ENCODE measurements at places on chromosomes 2 and 18.

GRCh38 chr2:54330926-54331835 lies 75.2 kb upstream of the TSPYL6 start:
- DNase-seq, result no peak

DNA sequence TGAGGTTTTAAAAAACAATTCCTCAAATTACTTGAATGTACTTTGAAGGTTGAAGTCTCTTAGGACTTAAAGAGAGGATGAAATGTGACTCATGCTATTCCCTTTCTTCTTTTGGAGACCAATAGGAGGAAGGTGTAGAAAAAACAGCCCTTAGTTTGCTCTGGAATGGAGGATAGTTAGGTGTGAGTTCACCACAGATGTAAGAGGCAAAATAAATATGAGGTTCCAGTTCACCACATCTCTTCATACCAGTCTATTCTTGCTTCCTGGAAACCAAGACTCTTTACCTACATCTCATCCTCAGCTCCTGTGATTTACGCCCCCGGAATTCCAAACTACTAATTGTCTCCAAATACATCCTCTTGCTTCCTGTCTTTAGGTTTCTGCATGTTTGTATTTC lies 77.5 kb upstream of the TTC21B start:
- DNase-seq, result no peak

DNA sequence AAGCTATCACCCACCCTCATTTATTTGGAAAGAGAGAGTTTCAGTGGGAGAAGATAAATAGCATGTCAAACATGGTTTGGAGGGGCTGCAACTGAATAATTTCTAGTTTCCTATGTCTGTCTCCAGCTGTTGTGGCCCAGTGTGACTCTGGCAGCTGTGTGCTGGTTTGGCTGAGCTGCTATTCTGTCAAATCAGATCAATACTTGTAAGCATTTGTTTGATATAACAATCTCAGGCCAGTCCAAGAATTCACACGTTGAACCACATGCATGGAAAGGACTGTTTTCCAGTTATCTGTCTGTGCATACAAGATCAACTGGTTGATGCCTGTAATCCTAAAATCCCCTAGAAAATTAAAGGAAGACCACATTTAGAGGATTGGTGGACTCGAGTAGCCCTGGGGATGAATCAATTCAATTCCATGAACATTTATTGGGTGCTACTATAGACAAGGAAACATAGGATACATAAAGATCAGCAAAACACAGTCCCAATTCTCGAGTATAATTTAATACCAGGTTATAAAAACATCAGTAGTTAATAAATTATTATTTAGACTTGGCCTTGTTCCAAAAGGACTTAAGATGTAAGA lies 209.0 kb upstream of the PARD3B start:
- no peak for DNase-seq

DNA sequence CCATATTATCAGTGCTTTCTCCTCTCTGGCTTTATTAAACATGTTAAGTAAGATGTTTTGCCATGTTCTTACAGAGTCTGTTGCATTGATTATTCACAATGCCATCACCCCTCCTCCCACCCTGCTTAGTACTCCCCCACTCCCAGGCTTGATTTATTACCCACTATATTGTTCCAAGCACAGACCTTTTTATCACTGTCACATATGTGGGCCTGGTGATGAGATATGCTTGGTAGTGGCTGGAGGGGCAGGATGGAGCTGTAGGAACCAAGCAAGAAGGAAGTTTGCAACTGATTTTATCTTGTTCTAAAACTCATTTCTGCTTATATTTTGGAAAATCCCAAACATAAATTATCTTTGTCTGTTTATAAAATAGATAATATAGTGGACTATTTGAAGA lies 748.2 kb upstream of the CELF4 start:
- DNase-seq, result no peak

GRCh38 chr2:235658351-235659174 lies 164.7 kb downstream of the AGAP1 start:
- no peak for DNase-seq

GRCh38 chr18:70370762-70371733 lies 82.2 kb downstream of the SOCS6 start:
- no peak for DNase-seq

- peak; percentile 63 for DNase-seq
Observed at GRCh38 chr2:10285556-10286198, 17.0 kb upstream of the HPCAL1 start.

- DNase-seq, result no peak
Observed at GRCh38 chr2:130246430-130246829, 48.2 kb upstream of the TUBA3E start.

DNA sequence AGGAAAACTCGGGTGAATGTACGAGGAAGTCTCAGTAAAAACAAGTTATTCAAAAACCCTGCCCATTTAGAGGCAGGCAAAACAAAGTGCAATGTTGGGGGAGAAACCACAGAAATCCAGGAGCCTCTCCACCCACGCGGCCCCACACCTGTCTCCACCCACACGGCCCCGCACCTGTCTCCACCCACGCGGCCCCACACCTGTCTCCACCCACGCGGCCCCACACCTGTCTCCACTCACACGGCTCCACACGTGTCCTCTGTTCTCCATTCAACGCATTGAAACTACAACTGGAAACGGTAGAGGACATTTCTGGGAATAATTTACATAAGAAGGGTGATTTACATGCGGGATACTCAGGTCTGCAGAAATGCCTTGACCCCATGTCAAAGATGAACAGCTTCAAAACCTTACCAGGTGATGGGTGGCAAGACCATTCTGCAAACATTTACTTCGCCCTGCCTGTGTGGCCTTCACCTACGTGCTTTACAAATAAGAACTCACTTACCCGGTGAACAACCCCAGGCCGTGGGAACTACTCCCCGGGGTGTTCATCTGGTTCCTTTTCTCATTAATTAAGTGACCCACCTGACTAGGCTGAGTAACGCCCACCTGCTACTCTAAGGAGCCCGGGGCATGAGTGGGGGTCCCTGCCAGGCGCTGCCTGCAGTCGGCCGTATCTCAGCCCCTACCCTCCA lies 100.4 kb downstream of the EIPR1 start:
- DNase-seq, result no peak

DNA sequence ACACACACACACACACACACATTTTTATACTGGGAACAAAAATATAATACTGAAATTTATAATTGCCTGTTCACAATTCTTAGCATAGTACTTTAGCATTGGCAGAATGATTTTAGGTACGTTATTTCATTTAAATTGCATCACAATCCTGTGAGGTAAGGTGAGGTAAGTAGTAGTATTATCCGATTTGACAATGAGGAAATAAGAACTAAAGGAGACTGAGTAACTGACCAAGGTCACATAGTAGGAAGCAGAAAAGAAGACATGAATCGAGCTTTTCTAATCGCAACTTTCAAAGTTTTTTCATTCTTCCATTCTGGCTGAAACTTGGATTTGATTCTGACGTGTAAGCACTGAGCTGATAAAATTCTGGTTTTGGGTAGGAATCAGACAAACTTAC lies 351.2 kb downstream of the KIAA1328 start:
- DNase-seq, result no peak

GRCh38 chr2:73243884-73244570 lies 9.9 kb downstream of the CCT7 start:
- DNase-seq, result peak; percentile 80

DNA sequence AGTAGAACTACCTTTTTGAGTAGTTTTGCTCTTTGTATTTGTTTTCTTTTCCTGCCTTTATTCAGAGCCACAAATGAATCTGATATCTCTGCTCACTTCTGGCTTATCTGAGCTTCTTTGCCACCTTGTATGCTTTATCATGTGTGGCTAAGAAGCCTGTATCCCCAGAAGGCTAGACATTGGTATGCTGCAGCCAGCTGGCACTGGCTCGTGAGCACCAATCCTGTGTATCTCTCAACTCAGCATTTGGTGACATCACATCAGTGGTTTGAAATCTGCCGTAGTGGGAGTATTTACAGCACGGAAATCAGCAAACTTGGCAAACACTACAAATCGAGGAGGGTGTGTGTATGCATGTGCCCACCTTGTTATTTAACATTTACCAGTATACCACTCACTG lies 183.7 kb upstream of the LHCGR start:
- no peak for DNase-seq

DNA sequence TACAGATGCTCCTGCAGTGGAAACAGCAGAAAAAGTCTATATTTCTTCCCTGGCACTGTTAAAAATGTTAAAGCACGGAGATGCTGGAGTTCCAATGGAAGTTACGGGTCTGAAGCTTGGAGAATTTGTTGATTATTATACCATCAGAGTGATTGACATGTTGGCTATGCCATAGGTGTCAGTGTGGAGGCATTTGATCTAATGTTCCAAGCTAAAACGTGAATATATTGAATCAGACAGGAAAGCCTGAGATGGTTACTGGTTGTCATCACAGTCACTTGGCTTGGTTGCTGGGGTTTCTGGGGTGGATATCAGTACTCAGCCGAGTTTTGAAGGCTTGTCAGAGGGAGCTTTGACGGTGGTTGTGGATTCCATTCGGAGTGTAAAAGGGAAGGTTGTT lies 262.9 kb upstream of the CNTNAP5 start:
- DNase-seq, result no peak
